ENCODE measurements at places on chromosomes 13 and 19.

GRCh38 chr19:2659856-2660432 lies 42.5 kb downstream of the GNG7 start:
- no peak for DNase-seq

DNA sequence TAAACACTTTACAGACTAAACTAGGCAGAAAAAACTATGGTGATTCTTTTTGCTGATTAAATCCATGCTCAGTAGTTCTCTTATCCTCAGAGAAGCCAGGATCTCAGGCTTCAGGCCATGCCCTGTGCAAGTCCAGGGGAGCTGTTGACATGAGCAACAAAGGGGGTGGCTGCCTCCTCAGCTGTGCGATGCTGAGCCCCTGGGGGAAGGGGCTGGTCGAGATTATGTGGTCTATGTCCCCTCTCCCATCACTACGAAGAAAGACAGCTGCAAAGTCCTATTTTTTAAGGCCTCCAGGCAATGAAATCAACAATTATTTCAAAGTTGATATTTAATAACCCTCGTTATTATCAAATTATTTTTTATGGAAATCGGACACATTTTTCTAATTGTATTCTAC lies 37.0 kb downstream of the IRS2 start:
- no peak for DNase-seq

DNA sequence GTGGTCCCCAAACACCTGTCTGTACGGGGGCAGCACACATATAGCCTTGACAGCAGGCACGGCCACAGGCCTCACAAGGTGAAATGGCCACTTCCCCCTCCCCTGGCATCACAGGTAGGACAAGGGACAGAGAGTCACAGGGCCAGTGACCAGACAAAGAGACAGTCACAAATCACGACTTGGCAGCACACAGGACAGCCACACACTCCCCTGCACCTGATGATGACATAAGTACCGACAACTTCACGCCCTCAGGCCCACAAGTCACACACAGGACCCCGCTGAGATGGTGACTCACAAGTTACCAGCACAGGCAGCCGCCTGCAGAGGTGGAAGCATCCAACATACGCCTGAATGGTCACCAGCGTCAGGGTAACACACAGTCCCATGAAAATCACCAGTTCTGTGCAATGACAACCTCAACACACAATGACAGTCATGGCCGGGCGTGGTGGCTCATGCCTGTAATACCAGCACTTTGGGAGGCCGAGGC lies 16.5 kb downstream of the TYK2 start:
- DNase-seq = no peak

DNA sequence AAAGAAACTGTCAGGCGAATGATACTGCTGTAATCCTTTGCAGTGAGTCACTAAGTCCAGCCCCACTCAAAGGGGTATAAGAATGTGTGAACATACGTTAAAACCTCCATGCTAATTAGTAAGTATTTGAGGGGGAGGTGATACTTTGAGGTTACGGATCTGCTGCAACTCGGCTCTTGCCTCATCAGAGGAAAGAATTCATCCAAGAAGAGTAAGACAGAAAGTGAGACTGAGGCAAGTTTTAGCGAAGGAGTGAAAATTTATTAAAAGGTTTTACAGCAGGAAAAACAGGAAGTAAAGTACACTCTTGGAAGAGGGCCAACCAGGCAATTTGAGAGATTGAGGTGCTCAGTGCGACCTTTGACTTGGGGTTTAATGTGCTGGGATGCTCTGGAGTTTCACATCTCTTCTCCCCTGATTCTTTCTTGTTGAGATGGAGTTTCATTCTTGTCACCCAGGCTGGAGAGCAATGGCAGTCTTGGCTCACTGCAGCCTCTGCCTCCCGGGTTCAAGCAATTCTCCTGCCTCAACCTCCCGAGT lies 9.8 kb downstream of the CLEC4M start:
- DNase-seq = no peak

GRCh38 chr19:4090356-4091220 lies 23.9 kb upstream of the ZBTB7A start:
- DNase-seq = no peak

GRCh38 chr19:36032251-36033104 lies at the start of gene CLIP3:
CLIP3 (minus strand) TSS chr19:36032873; CDS start chr19:36032357, 516 bp downstream.
- no peak for DNase-seq

DNA sequence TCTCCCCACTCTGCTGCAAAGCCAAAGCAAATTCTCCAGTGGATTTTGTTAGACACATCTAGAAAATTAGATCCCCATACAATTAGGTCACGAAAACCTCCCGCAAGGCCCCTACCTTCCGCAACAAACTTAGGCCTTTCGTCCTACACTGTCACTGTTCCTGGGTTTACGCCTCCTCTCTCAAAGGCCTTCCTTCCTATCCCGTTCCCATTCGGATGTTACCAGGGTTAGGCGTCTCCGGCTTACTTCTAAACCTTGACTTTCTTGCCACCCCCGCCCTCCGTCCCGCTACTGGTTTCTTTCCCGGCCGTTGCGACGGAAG lies 754 bp downstream of the RNF6 start:
- no peak for DNase-seq

DNA sequence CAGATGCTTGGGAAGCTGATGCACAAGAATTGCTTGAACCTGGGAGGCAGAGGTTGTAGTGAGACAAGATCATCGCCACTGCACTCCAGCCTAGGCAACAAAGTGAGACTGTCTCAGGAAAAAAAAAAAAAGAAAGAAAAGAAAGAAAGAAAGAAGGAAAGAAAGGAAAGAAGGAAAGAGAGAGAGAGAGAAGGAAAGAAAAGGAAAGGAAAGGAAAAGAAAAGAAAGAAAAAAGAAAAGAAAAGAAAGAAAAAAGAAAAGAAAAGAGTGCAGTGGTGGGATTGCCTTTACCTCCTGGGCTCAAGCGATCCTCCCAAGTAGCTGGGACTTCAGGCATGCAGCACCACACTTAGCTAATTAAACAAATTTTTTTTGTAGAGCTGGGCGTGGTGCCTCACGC lies 12.9 kb downstream of the OLFM2 start:
- DNase-seq = no peak

All from 8988T (cell line).